Foreskin keratinocyte (primary cell): ENCODE measurements at places on chromosomes 12 and 14. TPM values are rescaled to one million over a fixed set of nuclear protein-coding genes. Genes with fewer than 3 reads are reported as not detected.

Gene WIF1
- not detected in 2 replicates for polyA plus RNA-seq

Gene MYF6
- polyA plus RNA-seq, result not detected in 2 replicates

Gene ADCY4
- polyA plus RNA-seq, result 0.25 and 0.57 TPM in 2 replicates

Gene SMIM41
- not detected in 2 replicates for polyA plus RNA-seq

Gene ADGRD1
- not detected in 2 replicates for polyA plus RNA-seq

Gene C3AR1
- 0.12 and 0.18 TPM in 2 replicates for polyA plus RNA-seq

Gene NCKAP5L
- polyA plus RNA-seq, result 8.8 and 9.1 TPM in 2 replicates

Gene KCNH5
- polyA plus RNA-seq, result not detected in 2 replicates

Gene NOC4L
- 38.2 and 42.4 TPM in 2 replicates for polyA plus RNA-seq

Gene RPS6KL1
- 1.5 and 2.1 TPM in 2 replicates for polyA plus RNA-seq

Gene PRH1
- polyA plus RNA-seq, result 3.3 and 3.5 TPM in 2 replicates

Gene MDP1
- 11.6 and 14.1 TPM in 2 replicates for polyA plus RNA-seq

Gene CLEC2A
- not detected in 2 replicates for polyA plus RNA-seq
